ENCODE measurements at places on chromosomes 5 and 9.

GRCh38 chr5:1054799-1055775 is 46.5 kb downstream of the NKD2 start:
- DNase-seq, result no peak

DNA sequence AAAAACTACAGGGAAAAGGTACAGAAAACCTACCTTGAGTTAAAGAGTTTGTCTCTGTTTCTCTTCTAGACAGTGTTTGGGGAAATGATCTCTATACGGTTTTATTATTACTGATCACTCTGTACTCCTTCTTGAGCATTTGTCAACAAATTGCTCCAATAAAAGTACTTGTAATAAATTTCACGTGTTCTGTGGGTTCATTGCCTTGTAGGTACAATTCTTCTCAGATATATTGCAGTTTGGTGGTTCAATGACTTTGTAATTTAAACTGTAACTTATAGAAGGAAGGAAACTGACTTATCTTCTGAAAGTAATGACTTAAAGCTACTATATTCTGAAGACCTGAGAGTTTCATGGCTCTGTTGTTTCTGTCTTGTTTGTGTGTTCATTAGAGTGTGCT is 319.9 kb upstream of the PCSK5 start:
- DNase-seq, result no peak

DNA sequence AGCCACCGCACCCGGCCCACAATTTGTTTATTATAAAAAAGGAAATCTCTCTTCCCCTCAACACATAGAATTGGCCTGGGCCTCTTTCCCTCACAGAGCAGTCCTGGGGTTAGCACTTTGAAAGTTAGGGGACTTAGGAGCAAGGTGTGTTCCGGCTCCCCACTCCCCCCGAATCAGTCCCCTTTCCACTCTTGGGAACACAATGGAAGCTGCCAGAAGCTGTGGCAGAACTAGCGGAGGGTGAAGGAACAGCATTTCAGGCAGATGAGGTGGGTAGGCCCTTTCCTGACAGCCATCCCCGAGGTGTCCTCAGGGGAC is 16.4 kb upstream of the C5orf47 start:
- no peak for DNase-seq

DNA sequence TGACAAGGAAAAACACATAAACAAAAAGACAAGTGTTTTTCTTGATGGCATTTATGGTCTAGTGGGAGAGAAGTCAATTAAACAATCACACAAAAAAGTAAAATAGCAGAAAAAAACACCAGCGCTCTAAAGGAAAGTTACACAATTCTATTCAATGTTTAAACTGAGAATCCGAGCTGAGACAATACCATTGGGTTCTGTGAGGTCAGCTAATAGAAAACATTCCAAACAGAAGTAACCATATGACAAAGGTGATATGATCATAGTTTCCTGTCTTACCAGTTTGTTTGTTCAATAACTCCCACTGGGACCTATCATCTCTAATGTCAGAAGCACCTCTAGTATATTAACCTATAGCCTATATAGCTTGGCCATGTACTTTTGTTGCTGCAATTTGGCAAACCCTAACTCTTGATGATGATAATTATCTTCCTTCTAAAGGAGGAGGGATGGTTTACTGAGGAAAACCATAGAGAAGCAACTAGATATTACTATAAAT is 1030.0 kb downstream of the CDH12 start:
- no peak for DNase-seq

GRCh38 chr9:12464400-12464799 is 228.8 kb upstream of the TYRP1 start:
- no peak for DNase-seq

GRCh38 chr9:76926846-76927245 is 20.9 kb upstream of the PRUNE2 start:
- DNase-seq, result no peak

DNA sequence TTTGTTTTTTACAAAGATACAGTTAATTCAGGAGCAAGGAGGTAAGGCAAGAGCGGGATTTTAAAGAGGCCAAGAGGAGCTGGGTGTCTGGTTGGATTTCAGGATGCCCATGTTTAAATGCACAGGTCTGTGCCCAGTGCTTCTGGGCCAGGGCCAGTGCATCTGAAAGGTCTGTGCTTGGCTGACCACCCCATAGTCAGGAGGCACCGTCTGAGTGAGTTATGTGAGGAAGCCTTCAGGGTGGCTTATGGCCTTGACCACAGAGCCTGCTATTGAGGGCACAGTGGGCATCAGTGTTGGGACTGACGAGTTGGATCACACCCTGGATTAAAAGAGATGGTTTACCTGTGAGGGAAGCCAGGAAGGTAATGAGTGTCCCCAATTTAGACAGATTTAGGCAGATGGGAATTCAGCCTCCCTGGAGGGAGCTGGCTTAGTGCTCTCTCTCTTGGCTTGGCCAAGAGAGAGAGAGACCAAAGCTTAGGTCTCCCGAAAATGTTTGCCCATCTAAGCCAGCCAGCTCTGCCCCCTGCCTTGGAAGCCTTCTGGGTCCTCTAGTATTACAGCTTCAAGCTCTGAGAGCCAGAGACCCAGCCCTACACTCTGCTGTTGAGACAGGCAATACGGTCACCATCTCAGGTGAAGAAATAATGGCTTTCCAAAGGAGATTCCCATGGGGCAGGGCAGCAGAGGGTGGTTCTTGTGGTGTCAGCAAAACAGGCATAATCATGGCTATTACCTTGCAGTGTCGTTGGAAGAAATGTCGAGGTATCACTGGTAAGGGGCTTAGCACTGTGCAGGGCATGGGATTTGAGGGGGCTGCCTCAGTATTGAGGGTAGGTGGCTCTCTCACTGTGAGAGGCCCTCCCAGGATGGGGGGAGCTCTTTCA is 68.6 kb downstream of the RGS3 start:
- DNase-seq, result no peak

GRCh38 chr9:97480174-97480573 is 21.3 kb upstream of the TMOD1 start:
- no peak for DNase-seq

DNA sequence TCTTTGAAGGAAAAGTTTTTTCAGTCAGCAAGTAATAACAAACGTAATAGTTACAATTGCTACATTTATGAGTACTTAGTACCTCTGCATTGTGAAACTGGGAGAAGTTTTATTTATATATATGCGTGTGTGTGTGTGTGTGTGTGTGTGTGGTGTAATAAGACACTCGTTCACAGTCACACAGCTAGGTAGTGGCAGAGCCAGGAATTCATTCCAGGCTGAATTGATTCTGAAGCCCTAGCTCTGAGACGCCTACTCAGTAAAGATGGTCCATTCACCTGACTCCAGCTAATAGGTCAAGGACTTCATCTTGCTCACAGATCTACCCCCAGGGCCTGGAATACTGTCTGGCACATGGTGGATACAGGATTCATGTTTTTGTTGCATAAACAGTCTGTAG is 13.6 kb upstream of the CAST start:
- DNase-seq, result no peak

GRCh38 chr9:99360026-99360425 is 137.9 kb downstream of the SEC61B start:
- no peak for DNase-seq

DNA sequence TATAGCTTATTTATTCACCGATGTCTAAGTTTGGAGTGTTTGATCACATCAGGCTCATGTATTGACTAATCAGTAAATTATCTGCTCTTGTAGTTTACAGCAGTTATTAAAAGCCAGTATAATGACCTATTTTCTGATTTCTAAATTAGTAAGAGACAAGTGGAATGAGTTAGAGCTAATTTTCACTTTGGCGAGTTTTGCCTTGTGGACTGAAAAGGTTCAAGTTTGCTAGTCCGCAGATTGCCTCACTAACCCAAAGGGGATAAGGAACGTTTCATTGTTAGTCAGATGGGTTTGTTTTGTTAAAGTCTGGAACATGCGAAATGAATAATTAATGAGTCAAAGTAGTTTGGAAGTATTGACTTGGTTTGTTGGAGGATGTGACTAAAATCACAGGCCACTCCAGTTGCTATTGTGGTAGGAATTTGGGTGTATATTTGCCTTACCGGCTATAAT is 40.1 kb downstream of the SMARCA2 start:
- no peak for DNase-seq

DNA sequence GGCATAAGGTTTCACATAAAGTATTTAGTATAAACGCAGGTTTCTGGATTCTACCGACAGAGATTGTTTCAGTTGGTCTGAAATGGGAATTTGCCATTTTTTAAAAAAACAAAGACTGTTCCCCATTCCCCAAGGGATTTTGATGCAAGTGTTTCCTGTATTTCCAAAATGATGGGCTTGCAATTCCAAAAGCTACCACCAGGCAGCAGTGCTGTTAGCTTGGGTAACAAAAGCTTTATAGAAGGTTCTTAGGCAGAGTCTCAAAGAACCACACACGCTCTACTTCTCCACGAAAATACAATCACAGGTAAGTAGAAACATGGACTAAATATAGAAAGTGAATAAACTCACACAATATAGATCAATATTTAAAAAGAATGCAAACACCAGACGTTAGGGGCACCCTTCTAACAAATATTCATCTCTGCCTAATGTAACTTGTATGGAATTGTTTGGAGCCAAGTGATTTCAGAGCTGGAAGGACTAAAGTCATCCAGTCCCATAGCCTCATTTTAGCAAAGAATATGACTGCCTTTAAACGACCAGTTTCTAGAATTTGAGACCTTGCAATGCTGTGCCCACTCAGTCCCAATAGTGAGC is 154.3 kb downstream of the SPOCK1 start:
- no peak for DNase-seq

DNA sequence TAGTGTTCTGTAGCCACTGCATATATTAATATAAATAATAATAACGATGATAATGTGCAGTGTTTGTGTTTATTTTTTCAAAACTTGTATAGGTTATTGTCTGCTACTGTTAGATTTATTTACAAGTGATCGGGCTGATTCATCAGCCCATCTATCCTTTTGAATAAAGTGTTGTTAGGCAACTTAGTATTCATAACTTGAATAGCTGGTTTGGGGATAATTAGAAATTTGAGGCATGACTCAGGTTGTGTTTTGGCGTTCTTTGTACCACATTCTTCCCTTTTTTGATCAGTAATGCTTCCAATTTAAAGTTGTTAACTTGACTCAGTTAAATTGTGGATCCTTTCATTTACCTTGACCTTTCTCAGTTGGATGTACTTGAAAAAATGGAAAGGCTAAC is 69.7 kb downstream of the FOCAD start:
- no peak for DNase-seq

DNA sequence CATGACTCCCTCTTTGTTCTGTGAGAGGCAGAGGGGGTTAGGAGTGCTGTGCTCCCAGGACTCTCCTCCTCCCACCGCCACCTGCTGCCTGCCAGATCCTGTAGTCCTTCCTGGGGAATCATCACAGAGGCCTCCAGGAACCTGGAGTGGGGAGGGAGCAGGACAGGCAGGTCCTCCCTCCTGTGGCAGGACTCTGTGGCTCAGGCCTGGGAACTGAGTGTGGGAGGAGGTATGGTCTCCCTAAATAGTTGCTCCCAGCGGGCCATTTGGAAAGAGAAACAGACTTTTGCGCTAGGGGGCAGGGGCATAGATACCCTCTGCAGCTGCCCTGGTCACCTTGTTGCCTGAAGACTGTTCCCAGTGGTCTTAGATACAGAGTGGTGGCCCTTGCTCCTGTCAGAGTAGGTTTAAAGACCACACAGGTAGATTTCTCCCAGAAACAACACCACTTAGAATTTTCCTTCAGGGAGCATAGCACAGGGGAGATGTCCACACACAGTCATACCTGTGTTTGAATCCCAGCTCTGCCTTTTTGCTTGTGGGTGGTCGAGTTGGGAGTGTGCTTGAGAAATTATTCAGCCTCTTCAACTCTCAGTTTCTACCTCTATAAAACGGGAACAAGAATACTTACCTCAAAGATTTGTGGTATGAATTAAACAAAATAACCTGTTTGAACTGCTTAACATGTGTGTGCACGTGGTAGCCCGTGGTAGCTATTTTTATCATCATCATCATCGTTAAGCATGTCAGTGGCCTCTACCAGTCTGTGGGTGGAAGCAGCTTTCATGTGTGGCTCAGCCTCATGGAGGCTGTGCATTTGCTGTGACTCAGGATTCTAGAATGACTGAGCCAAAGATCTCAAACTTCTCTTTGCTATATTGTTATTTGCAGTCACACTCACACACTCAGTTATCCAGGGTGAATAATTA is 55.8 kb downstream of the SLC22A5 start:
- no peak for DNase-seq

GRCh38 chr5:156531199-156531598 is 204.2 kb downstream of the SGCD start:
- no peak for DNase-seq

GRCh38 chr5:8048920-8049319 is 180.0 kb downstream of the MTRR start:
- DNase-seq, result no peak

- peak; percentile 21 for DNase-seq
Measured at GRCh38 chr9:91710158-91710557, 239.9 kb downstream of the ROR2 start.

DNA sequence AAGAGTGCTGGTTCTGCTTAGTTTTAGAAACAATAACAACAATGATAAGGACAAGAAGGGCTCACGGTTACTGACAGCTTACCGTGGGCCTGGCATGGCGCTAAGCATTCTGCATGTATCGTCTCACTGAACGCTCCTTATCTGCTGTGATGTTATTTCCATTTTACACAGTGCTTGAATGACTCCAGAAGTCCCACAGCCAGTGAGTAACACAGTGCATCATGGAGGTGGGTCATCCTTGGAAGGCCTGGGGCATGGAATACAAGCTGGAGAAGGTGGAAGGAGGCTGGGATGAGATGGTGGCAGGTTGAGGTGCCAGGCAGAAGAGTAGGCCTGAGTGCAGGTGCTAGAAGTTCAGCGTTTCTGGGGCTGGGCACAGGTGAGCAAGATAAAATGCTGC is 36.5 kb upstream of the FAT2 start:
- DNase-seq, result no peak

GRCh38 chr9:125269014-125269397 is 7.4 kb downstream of the GAPVD1 start:
- no peak for DNase-seq

- no peak for DNase-seq
Measured at GRCh38 chr5:86748538-86749105, 130.9 kb downstream of the COX7C start.

- no peak for DNase-seq
Measured at GRCh38 chr9:109411069-109411761, 86.9 kb downstream of the PTPN3 start.

DNA sequence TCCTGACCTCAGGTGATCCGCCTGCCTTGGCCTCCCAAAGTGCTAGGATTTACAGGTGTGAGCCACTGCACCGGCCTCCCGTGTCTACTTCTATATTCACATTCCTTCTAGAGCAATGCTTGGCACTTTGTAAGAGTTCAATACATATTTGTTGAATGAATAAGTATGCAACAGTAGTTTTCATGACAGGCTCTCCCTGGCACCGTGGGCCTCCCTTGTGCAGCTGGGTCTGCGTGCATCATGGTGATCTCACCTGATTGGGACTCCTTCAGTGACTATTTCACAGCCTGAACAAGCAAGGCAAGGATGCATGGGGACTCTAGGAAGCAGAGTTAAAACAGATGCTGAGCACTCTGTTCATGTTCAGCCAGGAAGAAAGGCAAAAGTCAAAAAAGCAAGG is 6.8 kb upstream of the ZBTB34 start:
- DNase-seq, result no peak

DNA sequence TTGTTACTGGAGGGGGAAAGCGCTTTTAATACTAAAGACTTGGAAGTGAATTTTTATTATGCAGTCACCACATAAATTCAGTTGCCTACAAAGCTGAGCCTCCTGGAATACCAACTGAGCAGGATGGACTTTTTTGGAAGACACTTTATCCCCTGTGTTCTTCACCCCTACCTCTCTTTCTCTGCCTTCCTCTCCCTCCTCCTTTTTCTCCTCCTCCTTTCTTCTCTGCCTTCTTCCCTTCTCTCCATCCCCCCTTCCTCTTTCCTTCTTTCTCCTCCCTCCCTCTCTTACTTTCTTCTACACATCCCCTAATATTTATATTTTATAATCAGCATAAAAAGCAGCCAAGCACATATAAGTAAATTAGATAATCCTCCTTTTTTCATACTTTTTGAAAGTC is 39.6 kb downstream of the MAP3K1 start:
- DNase-seq, result no peak

All from KG1 (cell line).